ENCODE measurements at places on chromosomes 4 and X. TPM values are rescaled to one million over a fixed set of nuclear protein-coding genes. Genes with fewer than 3 reads are reported as not detected.

Gene FAM184B
- under 0.01 TPM for total RNA-seq

Gene OTUD6A
- not detected for total RNA-seq

Gene GC
- total RNA-seq, result not detected

Gene USP17L19
- not detected for total RNA-seq

Gene TBC1D8B
- 5.8 TPM for total RNA-seq

Gene P2RY8
- total RNA-seq, result not detected

Gene TMEM255A
- total RNA-seq, result not detected

Gene MAGEC2
- total RNA-seq, result not detected

Gene ODAPH
- total RNA-seq, result not detected

Gene TMEM154
- 66.2 TPM for total RNA-seq

Gene ADH6
- not detected for total RNA-seq
